ENCODE measurements at places on chromosomes 3 and 15.

DNA sequence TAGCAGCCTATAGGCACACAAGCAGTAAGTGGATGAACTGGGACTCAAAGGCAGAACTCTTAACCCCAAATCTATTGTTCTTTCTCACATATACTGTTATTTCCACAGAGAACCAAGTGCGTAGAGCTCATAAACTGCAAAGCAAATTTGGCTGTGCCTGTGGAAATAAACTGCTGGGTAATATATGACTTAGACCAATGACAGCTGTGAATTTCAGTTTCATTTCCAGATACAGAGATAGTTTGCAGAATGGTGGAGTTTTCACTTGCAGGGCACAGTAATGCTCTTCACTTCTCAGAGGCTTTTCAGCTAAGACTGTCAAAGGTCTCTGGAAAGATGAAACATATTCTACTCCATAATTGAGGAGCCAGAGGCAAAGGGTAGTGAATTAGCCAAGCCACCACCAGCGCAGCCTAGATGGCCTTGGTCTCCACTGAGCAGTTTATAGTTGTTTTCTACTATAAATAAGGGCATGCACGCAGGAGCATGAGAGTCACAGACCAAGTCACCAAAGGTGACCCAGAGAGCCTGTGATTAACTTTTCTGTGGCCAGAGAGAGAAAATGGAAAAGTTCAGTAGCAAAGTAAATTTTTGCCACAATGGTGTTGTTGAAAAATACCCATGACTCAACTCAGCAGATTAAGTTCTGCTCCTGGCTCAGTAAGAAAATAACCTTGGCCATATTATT is 180.7 kb upstream of the GRM7 start:
- no peak for DNase-seq

DNA sequence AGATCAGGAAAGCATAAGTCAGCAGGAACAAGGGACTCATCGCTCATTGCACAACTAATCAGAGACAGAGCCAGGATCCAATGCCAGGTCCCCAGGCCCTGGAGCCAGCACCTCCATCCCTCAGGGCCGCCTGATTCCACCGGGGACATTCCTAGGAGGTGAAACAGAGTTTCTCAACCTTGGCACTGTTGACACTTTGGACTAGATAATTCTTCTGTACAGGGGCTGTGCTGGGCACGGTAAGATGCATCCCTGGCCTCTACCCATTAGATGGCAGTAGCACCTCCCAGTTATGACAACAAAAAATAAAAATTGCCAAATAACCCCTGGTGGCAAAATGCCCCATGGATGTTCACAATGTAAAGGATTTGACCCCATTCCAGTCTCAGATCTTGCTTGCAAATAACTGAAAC is 127.7 kb downstream of the MTHFS start:
- DNase-seq, result no peak

- no peak for DNase-seq
These were observed 33.0 kb downstream of the IFT80 start for GRCh38 chr3:160365869-160366522.

- no peak for DNase-seq
These were observed 22.0 kb upstream of the PGPEP1L start for GRCh38 chr15:99029341-99030144.

GRCh38 chr15:35068846-35069475 is 16.1 kb downstream of the NANOGP8 start:
- no peak for DNase-seq

DNA sequence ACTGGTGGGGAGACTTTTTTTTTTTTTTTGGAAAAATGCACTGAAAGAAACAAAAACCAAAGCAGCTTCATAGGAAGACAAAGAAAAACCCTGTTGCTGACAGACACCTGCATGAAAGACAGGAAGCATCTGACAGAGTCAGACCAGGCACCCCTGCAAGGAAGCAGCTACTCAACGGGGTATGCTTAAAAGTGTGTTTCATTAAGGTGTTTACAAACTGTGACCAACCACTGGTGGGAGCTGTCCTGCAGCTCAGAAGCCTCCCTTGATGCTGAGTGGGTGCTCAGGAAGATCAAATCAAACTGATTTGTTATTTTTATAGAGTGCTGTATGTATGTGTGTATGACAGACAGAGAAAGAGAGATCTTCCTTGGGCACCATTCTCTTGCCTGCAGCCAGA is 34.7 kb upstream of the AGBL1 start:
- DNase-seq, result no peak
